ENCODE measurements at places on chromosomes 4 and X.

DNA sequence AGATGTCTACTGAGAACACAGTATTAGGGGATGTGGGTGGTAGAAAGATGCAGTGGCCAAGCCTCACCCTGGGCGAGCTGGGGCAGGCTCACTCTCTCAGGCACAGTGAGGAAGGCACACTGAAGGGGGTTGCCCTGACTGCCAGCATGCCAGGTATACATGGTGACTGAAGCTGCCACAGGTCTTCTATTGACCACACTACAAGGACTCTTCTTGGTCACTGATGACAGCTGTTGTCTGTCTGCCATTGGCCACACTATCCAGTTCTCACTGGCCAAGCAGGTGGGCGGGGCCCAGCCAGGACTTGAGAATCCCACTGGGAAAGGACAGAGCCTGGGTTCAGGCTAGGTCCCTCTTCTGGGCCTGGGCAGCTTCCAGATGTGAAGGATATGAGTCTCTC is 39.7 kb upstream of the TBC1D14 start:
- DNase-seq: no peak

GRCh38 chrX:132732236-132732635 is 226.2 kb downstream of the HS6ST2 start:
- no peak for DNase-seq

DNA sequence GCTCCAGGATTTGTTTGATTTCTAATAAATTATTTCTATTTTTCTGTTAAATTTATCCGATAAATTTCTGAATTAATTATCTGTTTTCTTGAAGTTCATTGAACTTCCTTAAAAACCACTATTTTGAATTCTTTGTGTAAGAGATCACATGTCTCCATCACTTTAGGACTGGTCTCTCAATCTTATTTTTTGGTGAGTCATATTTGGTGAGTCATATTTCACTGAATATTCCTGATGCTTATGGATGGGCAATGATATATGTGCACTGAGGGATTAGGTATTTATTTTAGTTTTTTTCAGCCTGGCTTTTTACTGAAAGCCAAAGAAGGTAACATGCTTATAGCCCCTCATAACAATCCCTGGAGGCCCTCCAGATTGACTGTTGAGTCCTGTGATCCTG is 48.5 kb upstream of the IL15 start:
- no peak for DNase-seq

DNA sequence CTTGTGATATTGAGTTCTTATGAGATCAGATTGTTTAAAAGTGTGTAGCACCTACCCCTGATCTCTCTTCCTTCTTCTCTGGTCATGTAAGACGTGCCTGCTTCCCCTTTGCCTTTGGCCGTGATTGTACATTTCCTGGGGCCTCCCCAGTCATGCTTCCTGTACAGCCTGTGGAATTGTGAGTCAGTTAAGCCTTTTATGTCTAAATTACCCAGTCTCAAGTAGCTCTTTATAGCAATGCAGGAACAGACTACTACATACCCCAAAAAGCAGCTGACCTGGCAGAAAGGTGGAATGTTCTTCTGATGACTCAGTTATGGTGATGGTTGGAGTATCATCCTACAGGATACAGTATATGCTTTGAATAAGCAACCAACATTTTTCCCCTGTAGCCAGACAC is 11.4 kb upstream of the MCUB start:
- peak; percentile 78 for DNase-seq

DNA sequence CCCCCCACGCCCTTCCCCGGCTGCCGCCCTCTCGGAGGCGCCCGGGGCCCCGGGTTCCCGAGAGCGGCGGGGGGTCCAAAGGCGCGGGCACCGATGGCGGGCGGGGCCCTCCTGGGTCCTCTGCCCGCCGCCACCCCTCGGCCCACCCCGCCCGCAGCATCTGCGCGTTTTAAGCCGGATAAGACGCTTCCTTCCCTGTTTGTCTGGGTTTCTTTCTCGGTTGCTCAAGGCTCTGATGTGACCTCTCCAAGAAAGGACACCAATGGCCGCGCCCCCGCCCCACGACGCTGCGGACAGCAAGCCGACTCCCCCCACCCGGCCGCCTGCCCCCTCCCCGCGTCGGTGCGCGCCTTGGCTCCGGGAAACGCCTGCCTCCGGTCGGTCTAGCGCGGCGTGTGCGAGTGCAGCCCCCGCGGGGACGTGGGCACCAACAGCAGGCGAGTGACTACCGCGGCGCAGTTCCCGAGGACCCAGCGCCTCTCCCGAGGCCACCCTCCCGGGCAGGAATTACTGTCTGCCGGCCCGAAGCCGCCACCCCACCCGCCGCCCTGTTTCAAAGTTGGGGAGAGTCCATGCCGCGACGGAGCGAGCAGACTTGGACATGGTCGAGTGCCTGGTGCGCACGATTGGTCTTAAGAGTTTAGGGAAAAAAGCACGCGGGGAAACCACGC is 21.1 kb upstream of the HMX1 start:
- DNase-seq: no peak

- no peak for DNase-seq
These were observed 52.8 kb upstream of the PSAPL1 start for GRCh38 chr4:7487502-7487901.

GRCh38 chr4:48093991-48094416 is 40.0 kb downstream of the TXK start:
- DNase-seq: no peak

DNA sequence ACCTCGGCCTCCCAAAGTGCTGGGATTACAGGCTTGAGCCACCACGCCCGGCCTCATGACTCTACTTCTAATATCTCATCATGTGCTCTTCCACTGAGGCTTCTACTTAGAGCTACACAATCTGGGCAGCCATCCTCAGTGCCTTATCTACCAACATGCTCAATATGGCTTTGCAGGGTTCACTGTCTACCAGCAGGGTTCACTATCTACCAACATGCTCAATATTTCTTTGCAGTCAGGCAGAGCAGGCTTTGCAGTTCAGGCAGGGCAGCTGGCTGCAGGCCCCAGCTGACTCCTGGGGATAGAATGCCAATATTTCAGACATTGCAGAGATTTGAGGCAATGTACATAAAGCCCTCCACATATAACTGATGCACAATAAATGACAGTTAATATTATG is 47.5 kb downstream of the PKD2 start:
- peak; percentile 15 for DNase-seq

DNA sequence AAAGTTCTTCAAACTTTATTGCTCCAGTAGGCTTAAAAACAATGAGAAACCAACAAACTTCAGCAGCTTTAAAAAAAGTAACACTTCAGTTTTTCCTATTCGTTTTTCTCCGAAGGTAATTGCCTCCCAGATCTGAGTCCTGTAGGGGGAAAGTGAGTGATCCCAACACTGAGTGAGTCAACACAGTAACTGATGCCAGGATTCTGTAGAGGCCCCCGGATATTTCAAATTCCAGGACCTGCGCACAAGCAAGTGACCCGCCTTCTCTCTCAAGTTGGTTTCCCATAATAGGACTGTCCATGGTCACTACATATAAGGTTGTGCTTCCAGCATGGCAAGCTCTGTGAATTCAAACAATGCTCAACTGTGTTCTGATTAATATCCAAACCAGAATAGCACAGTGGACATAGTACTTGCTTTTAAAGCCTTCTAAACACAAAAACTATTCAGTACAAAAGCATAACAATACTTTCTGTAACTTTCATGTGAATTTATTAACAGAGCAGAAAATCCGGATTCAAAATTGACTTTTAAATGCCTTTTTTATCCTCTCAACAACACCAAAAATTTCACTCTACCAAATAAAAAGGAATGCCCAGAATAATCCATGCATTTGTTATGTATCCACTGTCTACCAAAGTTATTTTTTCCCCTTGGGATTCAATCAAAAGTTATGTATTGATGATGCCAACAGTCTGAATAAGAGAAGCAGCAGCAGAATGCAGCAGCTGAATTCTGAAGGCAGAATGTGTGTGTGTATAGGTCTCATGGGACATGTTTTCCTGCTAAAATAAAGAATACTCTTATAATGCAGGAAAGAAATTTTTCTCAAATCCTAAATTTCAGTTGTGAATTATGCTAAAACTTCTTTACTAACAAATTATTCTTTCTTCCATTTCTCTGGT is at the start of gene DMD:
Gene DMD, minus strand, starts transcription at position 194 of the 905 bp plus-strand sequence. CDS start 237 bp downstream, outside the sequence.
- no peak for DNase-seq

GRCh38 chrX:47976254-47977151 is 27.3 kb downstream of the ZNF182 start:
- no peak for DNase-seq

- no peak for DNase-seq
These were observed 56.1 kb upstream of the TMEM131L start for GRCh38 chr4:153409924-153410501.

- DNase-seq: no peak
These were observed 525.4 kb downstream of the CENPC start for GRCh38 chr4:67019686-67020437.

- DNase-seq: no peak
These were observed 109.0 kb downstream of the ZNF518B start for GRCh38 chr4:10348241-10348640.

DNA sequence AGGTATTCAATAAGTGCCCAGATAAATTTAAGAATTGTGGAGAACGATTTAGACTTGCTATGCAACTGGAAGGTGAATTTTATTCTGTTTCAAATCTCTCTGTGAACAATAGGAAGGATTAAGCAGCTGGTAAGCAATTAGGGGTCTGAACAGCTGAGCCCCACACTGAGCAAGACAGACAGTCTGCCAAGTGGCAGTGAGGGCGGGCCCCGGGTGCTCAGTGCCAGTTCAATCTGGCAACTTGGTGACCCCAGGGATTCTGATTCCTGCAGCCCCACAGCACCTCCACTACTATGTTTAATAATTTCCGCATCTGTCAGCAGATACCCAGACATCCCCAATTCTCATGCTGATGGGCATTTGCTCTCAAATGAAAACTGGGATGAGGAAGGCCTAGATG is 317.3 kb downstream of the PPP1R2C start:
- DNase-seq: no peak

DNA sequence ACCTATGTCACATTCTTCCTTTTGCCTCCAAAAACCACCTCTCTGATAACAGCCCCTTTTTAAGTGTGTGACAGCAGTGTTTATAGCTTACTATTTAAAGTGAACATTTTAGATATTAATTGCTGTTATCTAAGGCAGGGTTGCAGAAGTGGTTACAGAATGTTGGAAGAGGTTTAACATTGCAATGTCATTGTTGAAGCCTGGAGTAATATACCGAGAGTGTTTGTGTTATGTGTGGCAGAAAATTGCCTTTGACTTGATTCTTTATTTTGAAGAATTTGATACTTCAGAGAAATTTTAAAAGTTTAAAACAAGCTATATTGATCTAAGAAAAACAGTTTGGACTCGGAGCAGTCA is 37.1 kb downstream of the SMARCAD1 start:
- no peak for DNase-seq

DNA sequence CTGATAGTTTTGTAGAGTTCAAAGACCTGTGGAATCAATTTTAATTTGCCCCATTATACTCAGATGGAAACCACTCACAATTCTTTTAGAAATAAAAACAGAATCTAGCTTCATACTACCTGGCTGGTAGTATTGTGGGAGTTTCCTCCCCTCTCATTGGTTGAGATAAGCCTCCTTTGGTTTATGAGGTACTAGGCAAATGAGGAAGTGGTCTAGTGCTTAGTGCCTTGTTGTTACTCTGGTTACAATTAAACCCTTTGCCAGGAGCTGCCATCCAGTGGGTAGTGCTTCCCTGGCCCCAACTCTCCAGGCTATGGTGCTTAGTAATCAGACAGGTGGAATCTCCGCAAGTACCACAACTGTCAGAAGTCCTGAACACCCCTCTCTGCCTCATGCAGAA is 118.3 kb downstream of the CDKL5 start:
- DNase-seq: no peak

DNA sequence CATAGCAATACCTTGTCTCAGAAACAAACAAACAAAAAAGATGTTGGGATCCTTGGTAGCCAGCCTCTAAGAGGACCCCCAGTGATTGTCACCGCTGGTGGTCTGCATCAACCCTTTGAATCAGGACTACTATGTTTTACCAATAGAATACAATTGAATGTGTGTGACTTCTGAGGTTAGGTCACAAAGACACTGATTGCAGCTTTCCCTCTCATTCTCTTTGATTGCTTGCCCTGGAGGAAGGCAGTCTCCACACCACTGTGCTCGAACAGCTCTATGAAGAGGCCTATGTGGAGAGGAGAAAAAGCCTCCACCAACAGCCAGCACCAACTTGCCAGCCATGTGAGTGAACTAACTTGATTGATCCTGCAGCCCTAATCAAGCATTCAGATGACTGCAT is 2.8 kb upstream of the SMIM14 start:
- no peak for DNase-seq

DNA sequence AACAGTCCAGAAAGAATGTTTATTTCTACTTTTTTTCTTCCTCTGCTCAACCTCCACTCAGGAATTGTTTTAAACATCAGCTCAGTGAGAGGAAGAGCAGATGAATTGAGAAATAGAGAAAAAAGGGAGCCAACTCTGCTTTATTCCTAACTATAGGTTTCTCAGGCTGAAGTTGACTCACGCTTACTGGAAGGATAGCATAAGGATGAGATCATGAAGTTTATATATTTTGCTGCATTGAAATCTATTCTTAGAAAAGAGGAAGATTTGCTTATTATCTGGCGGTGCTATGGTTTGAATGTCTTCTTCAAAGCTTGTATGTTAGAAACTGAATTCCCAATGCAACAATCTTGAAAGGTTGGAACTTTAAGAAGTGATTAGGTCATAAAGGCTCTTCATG is 1673.4 kb upstream of the PCDH7 start:
- DNase-seq: peak; percentile 17

GRCh38 chrX:32673193-32673592 is 538.2 kb downstream of the DMD start:
- DNase-seq: no peak

DNA sequence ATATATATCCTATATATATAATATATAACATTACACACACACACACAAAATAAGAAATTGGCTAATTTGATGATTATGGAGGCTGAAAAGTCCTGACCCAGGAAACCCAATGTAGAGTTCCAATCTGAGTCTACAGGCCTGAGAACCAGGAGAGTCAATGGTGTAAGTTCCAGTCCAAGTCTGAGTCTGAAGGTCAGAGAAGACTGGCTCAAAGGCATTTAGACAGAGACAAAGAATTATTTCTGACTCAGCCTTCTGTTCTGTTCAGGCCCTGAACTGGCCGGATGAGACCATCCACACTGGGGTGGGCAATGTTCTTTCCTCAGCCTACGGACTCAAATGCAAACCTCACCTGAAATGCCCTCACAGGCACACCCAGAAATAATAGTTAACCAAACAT is 60.6 kb upstream of the STX18 start:
- DNase-seq: no peak

DNA sequence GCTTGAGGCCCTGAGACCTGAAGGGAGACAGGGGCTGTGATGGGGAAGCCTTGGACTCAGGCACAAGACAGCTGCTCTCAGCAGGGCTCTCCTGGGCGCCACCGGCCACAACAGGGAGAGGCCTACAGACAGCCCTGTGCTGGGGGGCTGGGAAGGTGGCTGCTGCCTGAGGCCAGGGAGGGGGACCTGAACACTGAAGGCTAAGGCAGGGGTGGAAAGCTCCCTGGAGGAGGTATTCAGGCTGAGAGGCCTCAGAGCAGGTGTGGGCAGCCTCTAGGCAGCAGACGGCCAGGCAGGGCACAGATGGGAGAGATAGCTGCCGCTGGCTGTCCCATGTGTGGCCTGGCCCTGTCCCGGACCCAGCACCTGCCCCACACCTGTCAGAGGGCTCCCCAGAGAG is 33.0 kb downstream of the TACC3 start:
- DNase-seq: no peak

GRCh38 chrX:82676386-82676785 is 831.7 kb upstream of the POU3F4 start:
- no peak for DNase-seq

All from non-pigmented ciliary epithelial cell (primary cell).